Left ventricle myocardium inferior (tissue), 1 donor: ENCODE measurements at places on chromosomes 7 and 10. TPM values are rescaled to one million over a fixed set of nuclear protein-coding genes. Genes with fewer than 3 reads are reported as not detected.

Gene TUBB8
- total RNA-seq, result not detected

Gene LRRC17
- 2.3 TPM for total RNA-seq

Gene ZNF804B
- total RNA-seq, result not detected

Gene MYL10
- total RNA-seq, result not detected

DNA sequence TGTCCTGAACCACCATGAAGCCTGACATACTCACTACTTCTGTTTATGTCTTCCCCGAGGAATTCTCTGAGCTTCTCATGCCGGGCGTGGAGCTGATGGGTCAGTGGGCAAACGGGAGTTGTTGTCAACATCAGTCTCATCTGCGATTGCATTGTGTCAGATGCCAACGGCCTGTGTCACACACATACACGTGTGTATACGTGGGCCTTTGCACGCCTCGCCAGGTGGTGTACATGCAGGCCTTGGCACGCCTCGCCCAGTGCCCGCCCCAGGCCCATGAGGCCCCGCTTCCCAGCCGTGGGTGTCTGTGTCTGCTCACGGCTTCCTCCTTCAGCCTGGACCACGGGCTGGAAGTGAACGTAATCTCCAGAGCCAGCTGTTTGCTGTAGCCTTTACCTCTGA is 7.5 kb upstream of the CSGALNACT2 start:
- no peak for DNase-seq

DNA sequence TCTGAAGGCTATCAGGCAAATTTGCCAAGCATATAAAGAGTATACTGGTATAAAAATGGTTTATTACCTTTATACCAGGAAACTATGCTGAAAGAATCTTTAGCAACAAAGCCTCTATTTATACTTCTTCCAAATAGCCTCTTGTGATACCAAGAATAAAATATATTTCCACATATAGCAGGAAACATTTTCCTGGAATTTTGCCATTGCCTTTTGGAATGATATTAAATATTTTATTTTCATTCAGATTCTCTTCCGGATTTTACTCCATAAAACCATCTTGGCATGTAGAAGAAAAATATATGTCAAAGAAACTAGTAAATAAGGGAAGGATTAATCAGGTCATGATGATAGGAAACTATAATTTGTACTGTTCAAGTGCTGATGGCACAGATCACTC is 17.7 kb downstream of the SOSTDC1 start:
- DNase-seq, result no peak
